ENCODE measurements at places on chromosomes 3 and 15. TPM values are rescaled to one million over a fixed set of nuclear protein-coding genes. Genes with fewer than 3 reads are reported as not detected.

Gene ARHGAP31
- polyA plus RNA-seq, result 12.0 TPM

DNA sequence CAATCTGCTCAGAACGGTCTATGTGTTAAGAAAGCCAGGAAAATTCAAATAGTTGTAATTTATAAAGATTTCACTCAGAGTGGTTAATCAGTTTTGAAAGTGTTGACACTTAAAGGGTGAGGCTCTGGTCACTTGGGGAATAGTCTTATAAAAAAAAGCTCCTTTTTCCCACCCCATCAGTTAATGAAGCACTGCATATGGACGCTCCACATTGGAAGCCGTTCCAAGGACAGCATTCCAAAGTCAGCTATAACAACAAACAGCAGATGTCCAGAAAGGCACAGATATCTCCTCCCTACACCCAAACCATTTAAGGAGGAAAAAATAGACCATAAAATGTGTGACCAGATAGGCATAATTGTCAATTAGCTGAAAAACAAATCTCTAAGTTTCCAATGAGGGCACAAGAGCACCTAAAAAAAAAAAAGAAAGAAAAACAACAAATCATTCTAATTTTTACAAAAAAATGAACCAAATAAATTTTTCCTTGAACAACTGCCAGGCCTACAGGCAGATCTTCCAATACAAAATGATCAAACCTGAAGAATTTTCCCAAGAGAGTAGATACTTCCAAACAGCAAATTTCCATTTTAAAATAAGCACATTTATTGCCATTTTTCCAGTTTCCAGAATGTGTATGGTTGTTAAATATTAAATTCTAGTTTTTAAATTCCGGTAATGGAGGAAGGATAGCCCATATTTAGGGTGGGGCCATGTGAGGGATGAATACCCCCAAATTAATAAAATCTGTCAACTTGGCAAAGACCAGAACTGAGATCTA lies 198.3 kb downstream of the ERC2 start:
- peak; percentile 76 for DNase-seq

DNA sequence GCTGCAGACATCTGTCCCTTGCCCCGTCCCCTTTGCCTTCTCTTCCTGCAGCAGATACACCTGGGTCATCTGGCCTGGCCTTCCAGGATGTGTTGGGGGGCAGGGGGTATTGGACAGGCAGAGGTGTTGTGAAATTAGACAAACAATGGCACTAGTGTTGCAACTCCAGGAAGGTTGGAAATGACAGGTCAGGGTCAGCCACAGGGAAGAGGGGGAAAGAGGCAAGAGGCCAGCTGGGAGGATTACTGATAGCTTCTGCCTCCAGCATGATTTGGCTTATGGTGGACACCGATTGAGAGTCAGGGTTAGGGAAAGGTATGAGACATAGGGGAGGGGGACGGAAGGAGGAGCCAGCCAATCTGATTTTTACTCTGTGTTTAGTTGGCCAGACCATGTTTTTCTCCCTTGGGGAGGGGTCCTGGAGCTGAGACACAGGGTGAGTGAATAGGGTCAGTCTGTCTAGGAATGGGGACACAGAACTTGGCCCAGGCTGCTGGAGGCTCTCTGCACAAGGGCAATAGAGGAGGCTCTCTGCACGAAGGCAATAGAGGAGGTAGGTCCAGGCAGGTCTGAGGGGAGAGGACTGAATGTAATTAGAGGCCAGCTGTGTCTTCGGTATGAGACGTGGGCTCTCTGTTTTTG lies 3.4 kb upstream of the ATP2B2 start:
- no peak for DNase-seq

- peak; percentile 87 for DNase-seq
Measured at GRCh38 chr3:100045696-100046095, 68.6 kb downstream of the FILIP1L start.

DNA sequence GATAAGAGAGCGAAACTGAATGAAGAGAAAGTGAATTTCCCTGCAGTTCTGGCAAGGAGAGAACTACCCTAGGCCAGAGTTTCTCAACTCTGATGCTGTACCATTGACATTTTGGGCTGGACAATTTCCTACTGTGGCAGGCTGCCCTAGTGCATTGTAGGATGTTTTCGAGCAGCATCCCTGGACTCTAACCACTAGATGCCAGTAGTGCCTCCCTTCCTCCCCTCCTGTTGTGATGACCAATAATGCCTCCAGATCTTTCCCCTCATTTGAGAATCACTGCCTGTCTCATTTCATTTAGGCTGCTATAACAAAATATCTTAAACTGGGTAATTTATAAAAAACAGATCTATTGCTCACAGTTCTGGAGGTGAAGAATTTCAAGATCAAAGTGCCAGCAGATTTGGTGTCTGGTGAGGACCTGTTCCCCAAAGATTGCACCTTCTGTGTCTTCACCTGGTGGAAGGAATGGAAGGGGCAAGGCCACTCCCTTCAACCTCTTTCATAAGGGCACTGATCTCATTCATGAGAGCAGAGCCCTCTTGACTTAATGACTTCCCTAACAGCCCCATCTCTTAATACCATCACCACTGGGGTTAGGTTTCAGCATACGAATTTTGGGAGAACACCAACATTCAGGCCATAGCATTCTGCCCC lies 188.9 kb upstream of the MEIS2 start:
- DNase-seq, result no peak

Gene OR4F6
- not detected for polyA plus RNA-seq

DNA sequence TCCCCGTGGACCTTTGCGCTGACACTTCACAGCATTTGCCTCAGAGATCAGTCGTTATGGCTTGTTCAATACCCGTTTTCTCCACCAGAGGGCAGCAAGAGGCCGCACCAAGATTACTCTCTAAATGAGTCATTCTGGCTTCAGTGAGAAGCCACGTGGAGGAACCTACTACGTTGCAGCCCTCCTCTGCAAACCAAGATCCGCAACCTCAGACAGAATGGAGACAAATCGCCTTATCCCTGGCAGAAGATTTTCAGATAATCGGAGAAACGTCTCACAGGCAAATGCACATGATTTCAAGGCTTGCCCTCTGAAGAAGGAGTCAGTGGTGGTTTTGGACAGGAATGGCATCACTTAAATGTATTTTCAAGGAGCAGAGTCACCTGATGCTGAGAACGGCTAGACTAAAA lies 60.5 kb downstream of the GTPBP8 start:
- DNase-seq, result peak; percentile 88

DNA sequence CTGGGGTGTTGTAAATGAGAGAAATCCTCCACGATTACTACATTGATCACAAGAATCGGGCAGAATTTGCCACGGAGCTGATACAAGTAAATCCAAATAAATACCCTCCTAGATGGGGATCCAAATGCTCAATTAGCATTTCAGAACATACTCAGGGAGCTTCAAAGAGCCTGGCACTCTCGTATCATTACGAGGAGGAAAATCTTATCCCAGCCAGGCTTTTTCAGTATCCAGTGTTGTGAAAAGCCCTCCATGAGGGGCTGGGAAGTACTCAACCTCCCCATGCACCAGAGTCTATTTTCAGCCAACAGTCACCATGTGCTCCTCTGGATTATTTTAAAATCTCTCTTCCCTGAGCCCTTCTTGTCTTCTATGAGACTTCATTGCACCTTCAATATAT lies 122.6 kb upstream of the ARRDC4 start:
- no peak for DNase-seq

DNA sequence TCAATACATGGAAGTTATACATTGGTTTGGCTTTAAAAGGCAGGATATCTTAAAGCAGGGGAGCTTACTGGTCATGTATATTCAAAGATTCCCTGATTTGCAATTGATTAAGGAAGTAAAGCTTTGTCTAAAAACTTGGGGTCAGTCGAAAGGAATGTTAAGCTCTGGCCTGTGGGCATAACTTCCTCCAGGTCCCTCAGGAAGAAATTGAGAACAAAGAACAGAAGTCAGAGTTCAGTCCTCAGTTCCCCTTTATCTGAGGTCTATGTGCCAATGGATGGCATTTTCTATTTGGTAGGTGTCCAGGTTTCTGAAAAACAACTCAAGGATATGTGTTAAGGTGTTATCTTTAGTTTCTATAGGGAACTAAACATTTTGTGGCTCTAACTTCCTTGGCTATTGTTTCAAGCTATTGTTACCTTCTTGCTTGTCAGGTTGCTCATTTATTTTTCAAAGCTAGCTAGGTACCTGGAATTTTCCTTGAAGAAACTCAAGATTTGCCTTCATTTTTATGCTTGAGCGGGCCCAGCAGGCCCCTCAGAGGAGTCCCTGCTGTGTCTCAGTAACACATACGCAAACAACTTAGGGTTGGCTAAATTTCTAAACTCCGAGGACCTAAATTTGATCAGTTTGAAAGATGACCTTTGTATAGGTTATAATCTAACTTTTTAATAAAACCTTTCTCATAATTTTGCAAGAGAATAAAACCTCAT lies 135.0 kb upstream of the UBE2E2 start:
- DNase-seq, result no peak

GRCh38 chr3:36635731-36636130 lies 128.6 kb downstream of the DCLK3 start:
- no peak for DNase-seq

DNA sequence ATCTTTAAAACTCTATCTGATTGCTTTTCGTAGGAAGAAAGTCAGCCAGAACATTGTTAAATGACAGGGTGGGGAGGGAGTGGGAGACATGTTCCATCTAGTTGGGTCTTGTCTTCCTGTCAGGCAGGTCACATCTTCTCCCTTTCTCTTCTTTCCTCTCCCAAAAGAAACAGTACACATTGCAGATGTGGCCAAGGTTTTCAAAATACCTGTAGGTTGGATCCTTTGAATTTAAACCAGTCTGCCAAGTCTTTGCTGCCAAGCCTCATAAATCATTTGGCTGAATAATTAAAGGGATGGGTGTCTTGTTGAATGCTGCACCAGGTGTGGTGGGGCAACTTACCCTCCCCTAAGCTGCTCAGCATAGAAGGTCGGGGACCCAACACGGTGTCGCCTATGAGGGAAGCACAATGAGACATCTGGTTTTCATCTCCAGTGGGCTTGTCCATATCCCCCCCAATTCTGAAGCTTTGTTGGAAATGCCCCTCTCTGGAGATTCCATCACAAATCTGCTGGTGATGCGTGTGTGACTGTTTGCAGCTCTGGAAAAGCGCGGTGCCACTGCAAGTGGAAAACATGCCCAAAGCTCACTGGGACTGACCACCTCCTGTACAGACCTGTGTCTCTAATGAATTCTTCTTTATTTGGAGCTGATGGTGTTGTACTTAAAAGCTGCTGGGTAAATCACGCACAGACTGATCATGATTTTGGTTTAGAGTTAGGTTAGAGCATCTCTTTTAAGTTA lies 112.6 kb downstream of the FILIP1L start:
- no peak for DNase-seq

Gene LMOD3
- polyA plus RNA-seq, result 163 TPM

DNA sequence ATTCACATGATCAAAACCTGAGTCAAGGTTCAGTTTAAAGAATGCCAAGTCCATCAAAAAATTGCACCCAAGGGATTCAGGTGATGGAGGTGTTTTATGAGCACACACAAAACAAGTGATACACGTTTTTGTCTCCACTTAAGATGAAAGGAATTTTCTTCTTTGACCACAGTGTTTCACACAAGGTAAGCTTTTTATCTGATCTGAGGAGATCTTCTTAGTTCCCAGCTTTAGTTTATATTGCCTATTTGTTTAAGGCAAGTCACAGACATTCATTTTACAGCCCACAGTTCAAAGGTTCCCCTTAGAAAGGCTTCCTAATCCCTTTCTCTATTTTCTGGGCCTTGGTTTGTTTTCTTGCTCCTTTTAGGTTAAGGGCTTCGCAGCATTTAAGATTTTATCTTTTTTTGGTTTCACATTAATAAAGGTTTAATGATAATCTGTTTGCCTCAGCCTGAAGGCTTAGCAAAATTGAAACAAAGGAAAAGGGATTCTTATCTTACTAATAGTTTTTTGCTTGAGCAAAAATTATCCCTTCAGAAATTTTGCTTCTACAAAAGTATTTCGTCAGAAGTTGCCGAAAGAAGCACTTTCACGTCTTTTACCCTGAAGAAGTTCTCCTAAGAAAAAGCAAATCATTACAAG lies 420.5 kb upstream of the NAALADL2 start:
- peak; percentile 18 for DNase-seq
